ENCODE measurements at places on chromosomes 6 and 20.

- no peak for DNase-seq
Observed at GRCh38 chr6:137976430-137976829, 109.4 kb downstream of the TNFAIP3 start.

GRCh38 chr6:56789879-56790278 lies 147.2 kb upstream of the DST start:
- no peak for DNase-seq

DNA sequence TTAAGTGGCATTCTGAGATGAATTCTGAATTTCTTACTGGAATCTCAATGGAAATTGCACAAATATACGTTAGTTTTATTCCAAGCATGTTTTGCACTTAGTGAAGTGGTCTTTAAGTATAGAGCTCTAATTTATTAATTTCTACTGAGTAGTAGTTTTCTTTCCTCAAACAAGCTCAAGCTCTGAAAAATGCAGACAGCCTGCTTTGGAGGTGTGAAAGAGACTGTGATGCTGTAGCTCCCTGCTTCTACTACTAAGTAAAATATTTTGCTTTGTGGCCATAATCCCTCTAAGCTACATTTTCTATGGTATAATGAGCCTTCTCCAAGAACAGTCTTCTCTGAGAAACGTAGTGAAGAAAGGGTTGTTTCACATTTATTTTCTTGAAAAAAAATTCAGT lies 243.5 kb upstream of the HS3ST5 start:
- no peak for DNase-seq

GRCh38 chr6:52779237-52779636 lies 16.0 kb upstream of the GSTA2 start:
- no peak for DNase-seq
